ENCODE measurements at places on chromosomes 12 and 14. TPM values are rescaled to one million over a fixed set of nuclear protein-coding genes. Genes with fewer than 3 reads are reported as not detected.
A peak's percentile ranks its signal among the peaks of the same experiment; 100 is the strongest.

DNA sequence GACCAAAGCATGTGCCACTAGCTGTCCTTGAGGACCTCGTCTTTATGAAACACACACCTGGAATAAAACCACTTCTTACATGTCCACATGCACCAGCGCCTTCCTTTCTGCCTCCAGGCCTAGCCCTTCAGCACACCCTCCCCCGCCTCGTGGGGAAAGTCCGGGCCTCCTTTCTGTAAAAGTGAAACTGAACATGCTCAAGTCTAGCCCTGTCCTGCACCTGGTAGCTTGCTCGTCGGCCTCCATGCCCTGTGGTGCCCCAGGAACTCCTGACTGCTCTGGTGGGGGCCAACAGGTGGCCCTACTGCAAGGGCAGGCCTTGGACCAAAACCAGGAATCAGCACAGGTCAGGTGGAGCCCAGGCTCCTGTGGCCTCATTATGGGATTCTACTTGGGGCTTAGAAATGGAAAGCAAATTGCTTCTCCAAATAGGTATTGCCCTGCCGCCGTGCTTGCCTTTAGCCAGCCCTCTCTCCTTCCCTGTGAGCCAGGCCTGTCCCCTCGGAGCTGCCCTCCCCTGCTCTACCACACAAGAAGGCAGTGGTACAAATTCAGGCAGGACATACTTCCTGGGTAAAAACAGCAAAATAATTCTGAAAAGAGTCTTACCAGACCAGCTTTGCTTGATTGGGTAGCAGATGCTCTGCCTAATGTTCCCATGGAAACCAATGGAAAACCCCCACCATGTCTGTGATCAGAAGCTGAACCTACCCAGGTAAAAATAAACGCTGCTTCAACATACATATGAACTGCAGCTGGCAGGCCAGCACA is 43.5 kb downstream of the ERH start:
- no peak for DNase-seq

DNA sequence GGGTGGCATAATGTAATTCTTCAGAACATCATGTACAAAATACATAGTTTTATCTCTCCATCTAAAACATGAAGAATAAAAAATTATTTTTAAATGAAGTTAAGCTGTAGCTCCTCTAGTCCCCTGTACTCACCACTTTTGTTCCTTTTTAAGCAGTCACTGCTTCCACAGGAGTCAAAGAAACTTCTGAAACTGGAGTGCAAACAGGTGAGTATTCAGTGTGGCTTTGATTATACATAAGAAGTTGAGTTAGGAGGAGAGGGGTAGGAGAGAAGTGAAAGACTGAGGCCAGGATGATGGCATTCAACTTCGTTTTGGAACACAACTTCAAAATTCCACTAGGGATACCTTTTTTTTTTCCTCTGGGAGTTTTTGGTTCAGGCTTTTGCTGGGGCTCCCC is 131.4 kb upstream of the CNTN1 start:
- DNase-seq, result no peak

- no peak for DNase-seq
These were observed 30.2 kb upstream of the EVL start for GRCh38 chr14:100034961-100035500.

DNA sequence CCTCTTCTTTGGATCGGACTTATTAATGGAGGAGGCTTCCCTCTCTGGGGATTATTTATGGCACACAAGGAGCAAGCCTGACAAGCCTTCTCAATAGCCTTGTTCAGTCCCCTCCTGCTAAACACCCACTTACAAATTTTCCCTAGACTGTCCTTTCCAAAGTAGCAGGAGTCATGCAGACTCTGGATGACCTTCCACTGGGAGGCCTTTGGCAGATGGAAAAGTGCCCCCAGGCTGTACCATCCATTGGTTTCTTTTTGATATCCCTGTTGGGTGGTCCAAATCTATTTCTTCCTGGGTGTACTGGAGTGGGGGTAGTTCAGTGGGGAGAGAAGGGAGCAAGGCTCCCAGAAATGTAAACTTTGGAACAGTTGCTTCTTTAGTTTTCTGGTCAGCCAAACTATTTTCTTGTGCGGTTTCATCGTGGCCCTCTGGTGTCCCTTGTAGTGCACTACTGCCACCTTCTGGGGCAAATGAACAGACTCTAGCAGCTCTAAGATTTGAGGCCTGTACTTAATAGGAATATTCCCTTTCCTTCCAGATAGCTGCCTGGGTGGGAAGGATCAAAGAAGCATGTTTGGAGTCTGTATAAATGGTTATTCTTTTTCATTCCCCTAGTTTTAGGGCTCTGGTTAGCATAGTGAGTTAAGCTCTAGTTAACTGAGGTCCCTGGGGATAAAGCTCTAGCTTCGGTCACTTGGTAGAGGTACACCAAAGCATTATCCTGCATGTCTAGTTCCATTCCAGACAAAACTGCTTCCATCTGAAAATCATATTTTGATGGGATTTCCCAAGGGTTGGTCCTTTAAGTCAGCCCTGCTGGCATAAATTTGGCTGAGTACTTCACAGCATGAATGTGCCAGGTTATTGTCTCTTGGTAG is 409.5 kb downstream of the SLC6A15 start:
- peak; percentile 83 for DNase-seq

DNA sequence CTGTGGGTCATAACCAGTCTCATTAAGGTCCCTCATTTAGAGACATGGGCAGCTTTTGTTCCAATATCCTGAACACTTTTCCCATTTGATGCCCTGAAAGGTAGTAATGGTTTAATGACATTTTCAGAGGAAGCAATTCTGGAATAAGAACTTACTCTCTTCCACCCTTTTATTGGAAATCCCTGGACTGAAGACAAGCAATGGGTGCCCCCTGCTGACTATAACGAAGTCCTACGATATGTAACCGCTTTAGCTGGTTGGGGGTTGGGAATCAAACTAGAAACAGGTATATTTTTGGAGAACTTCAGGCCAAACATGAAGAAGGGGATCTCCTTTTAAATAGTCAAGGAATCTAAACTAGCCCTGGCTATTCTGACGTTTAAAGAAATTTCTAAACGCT is 20.5 kb downstream of the SARNP start:
- DNase-seq, result peak; percentile 69

DNA sequence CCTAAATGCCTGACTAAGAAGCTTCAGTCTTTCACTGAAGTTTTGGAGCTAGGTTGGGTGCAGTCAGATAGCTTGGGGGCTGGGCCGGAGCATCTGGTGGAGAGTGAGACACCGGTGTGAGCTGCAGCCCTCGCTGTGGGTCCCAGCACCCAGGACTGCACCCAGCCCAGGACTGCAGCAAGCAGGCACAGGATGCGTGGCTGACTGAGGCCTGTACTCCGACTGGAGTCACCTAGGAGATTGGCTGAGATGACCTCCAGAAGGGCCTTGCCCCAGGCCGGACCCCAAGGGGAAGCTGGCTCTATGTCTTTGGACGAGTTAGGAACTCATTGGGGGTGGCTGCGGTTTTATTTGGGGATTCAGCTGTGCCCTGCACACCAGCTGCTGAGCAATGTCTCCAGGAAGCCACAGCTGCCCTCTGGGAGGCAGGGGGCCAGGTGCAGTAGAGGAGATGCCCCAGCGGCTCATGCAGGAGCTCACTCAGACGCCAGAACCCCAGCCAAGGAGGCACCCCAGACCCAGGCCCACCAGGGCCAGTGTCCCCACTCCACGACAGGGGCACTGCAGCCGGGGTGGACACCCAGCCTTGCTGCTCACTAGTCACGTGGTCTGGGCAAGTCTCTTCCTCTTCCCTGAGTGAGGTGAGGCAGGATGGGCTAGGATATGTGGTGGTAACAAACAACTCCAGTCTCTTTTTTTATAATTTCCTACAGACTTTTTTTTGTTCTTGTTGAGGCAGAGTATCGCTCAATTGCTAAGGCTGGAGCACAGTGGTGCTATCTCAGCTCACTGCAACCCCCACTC is 31.8 kb upstream of the RCOR1 start:
- DNase-seq, result no peak

DNA sequence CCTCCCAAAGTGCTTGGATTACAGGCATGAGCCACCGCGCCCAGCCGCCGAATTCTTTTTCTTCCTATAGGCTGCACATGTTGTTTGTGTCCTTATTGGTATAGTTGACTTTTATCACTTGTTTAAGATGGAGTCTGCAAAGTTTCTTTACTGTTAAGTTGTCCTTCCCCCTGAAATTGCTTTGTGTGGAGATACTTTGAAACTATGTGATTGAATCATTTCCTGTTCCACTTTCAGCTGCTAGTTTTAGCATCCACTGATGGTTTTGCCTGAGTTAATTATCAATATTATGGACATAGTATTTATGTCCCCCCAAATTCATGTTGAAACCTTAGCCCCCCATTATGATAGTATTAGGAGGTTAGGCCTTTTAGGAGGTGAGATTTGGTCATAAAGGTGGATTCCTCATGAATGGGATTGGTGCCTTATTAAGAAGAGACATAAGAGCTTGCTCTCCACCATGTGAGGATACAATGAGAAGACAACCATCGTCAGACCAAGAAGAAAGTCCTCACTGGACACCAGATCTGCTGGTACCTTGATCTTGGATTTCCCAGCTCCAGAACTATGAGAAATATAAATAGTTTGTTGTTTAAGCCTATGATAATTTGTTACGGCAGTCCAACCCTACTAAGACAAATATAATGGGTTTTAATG is 34.9 kb downstream of the PPHLN1 start:
- no peak for DNase-seq

- DNase-seq, result no peak
These were observed at the start of gene KCNK13 for GRCh38 chr14:90061685-90062126. KCNK13 (plus strand) TSS chr14:90061994; CDS start chr14:90062206, 212 bp downstream.

GRCh38 chr12:16482726-16483125 is 123.2 kb downstream of the LMO3 start:
- peak; percentile 71 for DNase-seq

GRCh38 chr14:67881225-67881624 is 61.6 kb downstream of the RAD51B start:
- no peak for DNase-seq

The CACNA2D4 gene
- 0.27 TPM for total RNA-seq

The KRT79 gene
- not detected for total RNA-seq

The MIP gene
- not detected for total RNA-seq

The ZCRB1 gene
- total RNA-seq, result 40.1 TPM

All from fibroblast of the aortic adventitia (primary cell).